ENCODE measurements at places on chromosomes 12 and 14. TPM values are rescaled to one million over a fixed set of nuclear protein-coding genes. Genes with fewer than 3 reads are reported as not detected.

AMDHD1 gene
- total RNA-seq, result 1.8 TPM

NTF3 gene
- total RNA-seq, result not detected

YARS2 gene
- 17.1 TPM for total RNA-seq

IFNG-AS1 gene
- 1.5 TPM for total RNA-seq

Data from naive thymus-derived CD4-positive, alpha-beta T cell (primary cell).